NCI-H187 treated with DMSO at 0.1 percent for 48 hours (cell line): ENCODE measurements at places on chromosomes 16 and 17.
A peak's percentile ranks its signal among the peaks of the same experiment; 100 is the strongest.

- DNase-seq: no peak
Observed at GRCh38 chr17:80899402-80900268, 92.0 kb upstream of the CHMP6 start.

DNA sequence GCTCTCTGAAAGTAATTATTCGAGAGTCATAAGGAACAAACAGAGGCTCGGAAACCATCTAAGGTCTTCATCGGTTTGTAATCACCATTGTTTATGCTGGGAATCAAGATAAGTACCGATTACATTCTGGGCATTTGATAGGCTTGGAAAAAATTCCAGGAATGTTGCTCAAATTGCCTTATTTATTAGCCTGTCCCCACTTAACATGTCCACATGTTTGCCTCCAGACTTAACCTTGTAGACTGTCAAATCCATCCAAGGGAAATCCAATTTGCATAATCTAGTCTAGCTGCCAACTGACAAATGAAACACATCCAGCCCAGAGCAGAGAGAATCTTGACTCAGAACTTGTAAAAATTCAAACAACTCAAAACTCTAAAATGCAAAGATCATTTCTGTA, 51.3 kb upstream of the TMC5 start:
- no peak for DNase-seq

DNA sequence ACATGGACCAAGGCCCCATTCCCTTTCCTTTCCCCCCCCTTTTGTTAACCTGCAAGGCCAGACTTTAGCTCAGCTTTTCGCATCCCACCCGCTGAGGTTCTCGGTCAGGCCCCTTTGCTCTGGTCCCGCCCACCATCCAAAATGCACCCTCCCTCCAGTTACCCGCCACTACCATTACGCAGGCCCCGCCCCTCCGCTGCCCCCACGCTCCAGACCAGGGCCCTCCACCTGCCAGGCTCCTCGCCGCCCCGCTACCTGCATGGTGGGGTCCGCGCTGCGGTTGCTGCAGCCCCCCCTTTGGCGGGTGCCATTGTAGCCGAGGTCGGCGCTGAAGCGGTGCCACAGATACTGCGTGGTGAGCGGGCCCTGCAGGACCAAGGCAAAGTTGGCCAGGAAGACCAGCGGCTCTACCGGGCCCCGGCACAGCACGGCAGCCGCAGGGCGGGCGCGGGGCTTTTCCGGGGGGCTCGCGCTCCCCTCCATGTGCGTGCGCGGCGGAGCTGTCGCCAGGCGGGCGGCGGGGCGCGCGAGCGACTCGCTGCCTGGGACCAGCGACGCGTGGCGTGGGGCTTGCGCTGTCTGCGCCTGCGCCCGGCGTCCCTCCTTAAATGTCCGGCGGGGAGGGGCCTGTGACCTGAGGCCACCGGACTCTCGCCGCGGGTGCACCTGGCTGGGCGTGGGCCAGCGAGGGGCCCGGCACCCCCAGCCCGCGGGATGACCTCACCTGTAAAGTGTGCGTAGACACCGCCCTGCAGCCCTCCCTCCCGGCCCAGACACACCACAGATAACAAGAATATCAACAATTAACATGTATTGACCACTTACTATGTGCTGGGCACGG, at the start of gene SLC46A1:
TSS of gene SLC46A1 (minus strand) at position 581 of the 841 bp plus-strand sequence. CDS start at position 483, 98 bp downstream.
- DNase-seq: peak; percentile 6

GRCh38 chr16:58421529-58421928, 29.3 kb downstream of the GINS3 start:
- no peak for DNase-seq

DNA sequence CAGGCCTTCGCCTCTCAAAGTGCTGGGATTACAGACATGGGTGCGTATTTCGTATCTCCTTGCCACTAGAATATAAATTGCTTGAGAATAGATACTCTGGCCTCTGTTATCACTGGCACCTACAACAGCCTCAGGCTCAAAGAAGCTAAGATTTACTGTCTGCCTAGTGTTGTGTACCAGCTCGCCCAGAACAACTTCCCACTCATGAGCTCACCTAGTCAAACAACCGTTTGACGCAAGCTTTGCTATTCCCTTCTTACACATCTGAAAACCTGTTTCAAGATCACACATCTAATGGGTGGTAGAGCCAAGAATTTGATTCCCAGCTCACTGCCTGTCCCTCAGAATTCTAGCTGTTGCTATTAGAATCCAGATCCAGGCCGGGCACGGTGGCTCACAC, 24.4 kb downstream of the MIS12 start:
- no peak for DNase-seq

- DNase-seq: no peak
Observed at GRCh38 chr17:31829649-31830048, 29.4 kb downstream of the COPRS start.

GRCh38 chr16:58501242-58502131, 1.5 kb downstream of the NDRG4 start:
- DNase-seq: no peak

DNA sequence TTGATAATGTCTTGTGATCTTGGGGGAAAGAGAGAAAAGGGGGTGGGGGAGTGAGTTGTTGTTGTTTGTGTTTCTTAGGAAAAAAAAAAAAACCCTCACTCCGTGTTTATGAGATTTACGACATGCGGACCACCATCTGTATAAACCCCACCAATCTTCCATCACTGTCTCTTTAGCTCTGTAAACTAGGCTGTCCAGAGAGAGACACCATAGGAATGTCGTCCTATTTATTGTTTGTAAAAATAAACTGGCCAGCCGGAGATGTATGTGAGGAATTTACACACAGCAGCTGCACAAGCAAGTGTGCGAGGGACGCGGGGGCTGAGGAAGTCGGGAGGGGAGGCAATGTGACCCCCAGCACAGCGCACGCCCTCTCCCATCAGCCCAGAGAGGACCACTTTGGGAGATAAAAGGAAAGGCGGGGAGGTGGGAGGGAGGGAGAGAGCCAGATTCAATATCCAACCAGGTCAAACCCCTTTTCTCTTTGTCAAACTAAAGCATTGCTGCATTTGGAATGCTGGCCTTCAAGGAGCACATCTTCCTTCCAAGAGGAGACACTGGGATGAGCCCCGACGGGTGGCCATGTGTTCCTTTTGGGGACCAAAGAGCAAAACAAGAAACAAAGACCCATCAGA, 136.2 kb upstream of the SALL1 start:
- DNase-seq: no peak

DNA sequence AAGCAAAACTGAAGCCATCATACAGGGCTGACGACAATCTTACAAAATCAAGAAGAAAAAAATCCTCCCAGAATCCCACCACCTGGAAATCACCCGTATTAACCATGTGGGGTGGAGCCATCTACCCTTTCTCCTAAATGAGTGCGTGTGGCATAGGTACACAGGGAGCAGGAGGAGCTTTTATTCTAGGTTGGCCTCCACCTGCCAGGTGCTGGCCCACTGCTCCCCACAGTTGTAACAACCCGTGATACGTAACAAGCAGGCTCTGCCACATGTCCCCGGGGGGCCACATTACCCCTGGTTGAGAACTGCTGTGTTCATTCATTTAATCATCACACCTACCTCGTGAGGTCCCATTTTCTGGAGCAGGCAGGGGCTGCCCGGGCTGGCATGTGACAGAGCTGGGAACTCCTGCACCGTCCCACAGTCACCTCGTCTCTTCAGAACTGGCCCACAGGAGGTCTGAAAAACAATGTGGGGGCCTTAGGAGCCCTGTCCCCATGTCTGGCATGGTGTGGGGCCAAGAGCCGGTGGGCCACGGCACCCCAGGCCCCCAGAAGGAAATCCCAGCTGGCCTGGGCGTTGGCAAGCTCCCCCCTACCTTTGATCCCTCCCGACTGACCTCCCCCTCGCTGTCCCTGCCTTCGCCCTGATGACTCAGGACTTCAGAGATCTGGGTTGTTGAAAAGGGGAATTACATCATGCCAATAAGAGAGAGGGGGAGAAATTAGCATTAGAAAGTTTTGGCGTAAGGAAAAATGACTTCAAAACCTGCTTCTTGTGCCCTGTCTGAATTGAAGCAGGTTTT, 12.9 kb downstream of the CMIP start:
- no peak for DNase-seq
